ENCODE measurements at places on chromosomes 6 and 20.

DNA sequence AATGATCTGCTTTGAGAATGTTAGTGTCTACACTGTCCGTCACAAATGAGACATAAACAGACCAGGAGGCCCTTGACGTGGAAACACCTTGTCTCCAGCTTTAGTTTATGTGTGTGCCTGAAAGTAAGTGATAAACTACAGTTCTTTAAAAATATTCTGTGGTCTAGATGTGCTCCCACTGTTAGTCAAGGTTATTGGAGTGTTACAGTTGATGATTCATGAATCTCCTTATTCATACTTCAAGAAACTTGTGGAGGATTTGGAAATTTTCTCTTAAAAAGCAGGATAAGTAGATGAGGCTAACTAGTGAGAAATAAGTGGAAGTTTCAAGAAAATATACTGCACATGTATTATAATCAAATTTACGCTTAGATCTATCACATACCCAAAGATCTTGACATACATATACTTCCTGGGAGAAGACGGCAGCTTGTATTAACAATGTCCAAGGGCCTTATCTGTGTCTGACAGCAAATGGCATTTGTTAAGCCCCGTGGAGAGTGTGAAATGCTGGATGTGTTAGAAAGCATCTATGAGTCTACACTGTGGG, 90.5 kb upstream of the MBOAT1 start:
- DNase-seq, result no peak

GRCh38 chr20:36875702-36876472, at the start of gene TLDC2:
Gene TLDC2, plus strand, starts transcription at chr20:36876138. Its CDS starts 37 bp downstream, at chr20:36876175.
- DNase-seq, result no peak

DNA sequence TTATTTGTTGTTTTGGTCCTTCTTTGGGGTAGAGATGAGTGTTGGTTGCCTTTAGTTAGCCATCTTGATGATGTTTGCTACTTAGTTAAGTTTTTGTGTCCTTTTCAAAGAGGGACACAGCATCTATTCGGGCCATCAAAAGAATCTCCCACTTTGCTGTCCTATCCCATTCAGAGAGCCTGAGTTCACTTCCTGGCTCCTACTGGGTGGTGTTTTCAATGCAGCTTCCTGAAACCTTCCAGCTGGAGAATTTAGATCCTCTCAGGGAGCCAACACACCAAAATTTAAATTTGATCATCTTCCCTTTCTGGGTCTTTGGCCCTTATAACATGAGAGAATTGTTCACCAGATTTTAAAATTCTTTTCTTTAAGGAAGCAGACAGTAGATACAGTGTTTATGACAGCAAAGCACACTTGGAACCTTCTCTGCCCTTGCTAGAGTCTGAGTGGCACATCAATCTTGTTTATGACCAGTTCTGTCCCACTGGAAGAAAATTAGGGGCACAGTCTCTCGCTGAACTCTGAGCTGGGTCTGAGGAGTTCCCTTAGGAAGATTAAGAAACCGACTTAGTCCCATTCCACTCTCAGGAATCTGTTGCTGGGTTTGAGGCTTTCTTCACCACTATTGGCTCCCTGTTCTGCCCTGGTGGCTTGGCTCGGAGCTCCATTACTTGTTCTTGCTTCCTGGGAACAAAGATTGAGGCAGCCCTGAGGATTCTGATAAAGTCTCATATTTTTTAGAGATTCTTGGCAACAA, 115.5 kb downstream of the CCDC170 start:
- no peak for DNase-seq

DNA sequence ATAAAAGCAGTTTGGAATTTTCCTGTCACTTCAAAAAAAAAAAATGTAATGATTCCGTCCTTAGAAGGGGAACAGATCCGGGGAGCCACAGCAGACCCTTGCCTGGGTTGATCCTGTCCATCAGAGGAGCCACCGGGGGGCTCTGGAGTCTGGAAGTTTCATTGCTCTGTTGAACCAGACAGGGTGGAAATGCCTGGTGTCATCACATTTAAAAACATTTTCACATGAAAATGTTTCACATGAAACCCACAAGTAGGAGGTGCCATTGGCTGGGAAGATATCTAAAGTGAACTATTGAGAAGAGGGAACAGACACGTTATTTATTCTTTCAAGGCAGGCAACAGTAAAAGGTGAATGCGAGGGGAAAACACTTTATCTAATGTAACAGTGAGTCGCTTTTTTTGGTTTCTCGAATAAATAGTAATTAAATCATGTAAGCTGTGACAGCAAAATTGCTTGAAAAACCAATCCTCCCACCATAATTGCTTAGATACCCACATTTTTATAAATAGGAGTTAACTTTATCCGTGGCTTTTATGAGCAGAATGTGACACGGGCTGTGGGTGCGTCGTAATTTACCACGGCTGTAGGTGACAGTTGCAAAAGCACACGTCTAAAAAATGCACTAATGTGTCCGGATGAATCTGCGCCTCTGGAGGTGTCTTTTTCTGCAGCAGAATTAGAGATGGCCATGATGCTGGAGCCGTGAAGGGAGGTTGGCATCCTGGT, 323.4 kb downstream of the TAF4 start:
- DNase-seq, result no peak

GRCh38 chr20:16113736-16114135, 459.5 kb downstream of the KIF16B start:
- no peak for DNase-seq

DNA sequence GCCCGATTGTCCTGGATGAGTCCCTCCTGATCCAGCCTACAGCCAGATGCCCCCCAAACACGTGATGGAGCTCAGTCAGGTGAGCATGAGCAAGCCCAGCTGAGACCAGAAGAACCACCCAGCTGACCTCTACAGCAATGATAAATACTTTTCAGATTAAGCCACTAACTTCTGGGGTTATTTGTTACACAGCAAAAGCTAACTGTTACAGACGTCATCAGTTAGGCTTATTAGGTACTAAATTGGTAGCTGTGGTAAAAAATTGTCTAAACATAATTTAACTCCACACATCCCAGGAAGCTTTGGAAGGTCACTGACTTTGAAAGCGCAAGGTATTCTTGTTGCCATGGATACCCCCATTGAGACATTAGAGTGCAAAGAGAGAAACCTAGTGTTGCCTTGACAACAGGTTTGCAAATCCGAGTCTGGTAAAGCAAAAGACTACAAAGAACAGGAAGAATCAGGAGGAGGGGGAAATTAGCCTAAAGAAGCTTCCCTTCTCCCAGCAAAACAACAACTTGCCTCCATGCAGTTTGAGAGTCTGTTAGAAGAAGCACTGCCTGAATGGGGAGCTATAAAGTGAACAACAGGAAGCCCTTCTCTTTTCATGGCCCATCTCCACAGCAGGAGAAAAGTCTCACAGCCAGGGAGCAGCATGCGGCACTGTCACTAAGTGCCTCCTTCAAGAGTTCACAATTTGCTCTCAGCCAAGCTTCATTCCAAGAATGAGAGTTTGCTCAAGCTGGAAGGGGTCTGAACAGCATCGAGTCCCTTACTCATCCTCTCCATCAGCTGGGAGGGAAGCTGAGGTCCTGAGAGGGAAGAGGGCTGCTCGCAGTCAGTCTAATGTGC, 41.7 kb upstream of the ZNF831 start:
- no peak for DNase-seq

GRCh38 chr6:38476141-38476540, 163.6 kb downstream of the BTBD9 start:
- DNase-seq, result no peak

GRCh38 chr6:109441069-109441816, 719 bp downstream of the SMPD2 start:
- DNase-seq, result no peak

- DNase-seq, result no peak
Observed at GRCh38 chr20:33725607-33726264, 5.6 kb upstream of the PXMP4 start.

DNA sequence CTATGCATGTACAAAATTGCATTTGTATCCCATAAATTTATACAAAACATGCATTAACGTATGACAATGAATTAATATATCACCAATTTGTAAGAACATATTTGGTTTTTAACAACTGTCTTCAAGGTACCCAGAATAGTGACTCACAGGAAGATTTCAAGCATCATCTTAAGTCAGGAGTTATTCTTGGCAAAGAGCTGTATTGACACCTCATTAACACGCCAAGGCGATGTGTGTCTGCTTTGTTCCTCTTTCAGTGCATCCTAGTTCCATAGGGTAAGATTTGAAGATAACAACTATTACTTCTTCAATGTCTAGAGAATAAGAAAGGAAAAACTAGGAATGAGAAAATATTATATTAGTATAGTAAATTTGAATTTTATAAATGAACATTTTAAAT, 35.8 kb upstream of the TPD52L1 start:
- DNase-seq, result no peak

DNA sequence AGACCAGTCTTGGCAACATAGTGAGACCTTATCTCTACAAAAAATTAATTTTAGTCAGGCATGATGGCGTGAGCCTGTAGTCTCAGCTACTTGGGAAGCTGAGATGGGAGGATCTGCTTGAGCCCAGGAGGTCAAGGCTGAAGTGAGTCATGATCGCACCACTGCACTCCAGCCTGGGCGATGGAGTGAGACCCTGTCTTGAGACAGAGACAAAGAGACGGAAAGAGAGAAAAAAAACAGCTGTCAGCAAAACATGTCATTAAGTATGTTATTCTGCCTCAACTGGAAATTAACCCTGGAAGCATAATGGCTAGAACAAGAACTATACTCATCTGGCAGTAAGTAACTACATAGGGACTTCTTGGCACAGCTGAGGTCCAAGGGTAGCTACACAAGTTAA, 7.2 kb downstream of the MMS22L start:
- no peak for DNase-seq

DNA sequence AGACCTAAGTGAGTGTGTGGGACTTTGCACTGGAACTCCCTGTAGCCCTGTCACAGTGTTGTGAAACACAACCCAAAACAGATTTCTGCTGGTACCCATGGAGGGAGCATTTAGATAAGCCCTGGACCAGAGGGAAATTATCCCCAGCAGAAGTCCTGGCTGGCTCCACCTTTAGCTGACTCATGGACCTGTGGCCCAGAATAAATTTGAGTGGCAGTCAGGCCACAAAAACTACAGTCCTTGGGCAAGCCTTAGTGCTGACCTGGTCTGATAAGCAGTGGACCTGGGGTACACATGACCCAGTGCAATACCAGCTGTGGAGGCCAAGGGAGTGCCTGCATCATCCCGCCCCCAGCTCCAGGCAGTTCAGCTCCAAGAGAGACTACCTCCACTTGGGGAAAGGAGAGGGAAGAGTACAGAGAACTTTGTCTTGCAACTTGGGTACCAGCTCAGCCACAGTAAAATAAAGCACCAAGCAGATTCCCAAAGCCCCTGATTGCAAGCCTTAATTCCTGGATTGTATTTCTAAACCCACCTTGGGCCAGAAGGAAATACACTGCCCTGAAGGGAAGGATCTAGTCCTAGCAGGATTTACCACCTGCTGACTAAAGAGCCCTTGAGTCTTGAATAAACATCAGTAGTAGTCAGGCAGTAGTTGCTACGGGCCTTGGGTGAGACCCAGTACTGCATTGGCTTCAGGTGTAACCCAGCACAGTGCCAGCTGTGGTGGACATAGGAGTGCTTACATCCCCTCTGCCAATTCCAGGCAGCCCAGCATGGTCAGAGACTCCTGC, 140.4 kb upstream of the COL21A1 start:
- DNase-seq, result no peak

GRCh38 chr6:137973201-137973600, 106.1 kb downstream of the TNFAIP3 start:
- DNase-seq, result no peak

- no peak for DNase-seq
Observed at GRCh38 chr6:105753620-105754211, 332.4 kb upstream of the PRDM1 start.

DNA sequence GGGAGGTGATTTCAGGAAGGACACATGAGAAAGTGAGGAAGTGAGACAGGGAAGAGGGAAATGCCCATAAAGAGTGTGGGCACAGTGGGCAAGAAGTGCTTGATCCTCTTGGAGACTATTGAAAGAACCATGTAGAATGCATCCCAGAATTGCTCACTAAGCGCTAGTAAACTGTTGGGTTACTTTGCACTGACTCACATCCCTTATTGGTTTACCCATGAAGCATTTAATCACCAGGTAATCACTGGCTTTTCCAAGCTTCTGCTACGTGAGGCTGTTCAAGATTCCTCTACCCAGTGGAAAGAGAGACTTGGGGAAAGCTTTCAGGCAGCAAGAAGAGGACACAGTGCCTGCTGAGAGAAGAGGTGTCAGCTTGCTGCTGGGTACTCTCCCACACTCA, 410.0 kb upstream of the JAG1 start:
- no peak for DNase-seq

DNA sequence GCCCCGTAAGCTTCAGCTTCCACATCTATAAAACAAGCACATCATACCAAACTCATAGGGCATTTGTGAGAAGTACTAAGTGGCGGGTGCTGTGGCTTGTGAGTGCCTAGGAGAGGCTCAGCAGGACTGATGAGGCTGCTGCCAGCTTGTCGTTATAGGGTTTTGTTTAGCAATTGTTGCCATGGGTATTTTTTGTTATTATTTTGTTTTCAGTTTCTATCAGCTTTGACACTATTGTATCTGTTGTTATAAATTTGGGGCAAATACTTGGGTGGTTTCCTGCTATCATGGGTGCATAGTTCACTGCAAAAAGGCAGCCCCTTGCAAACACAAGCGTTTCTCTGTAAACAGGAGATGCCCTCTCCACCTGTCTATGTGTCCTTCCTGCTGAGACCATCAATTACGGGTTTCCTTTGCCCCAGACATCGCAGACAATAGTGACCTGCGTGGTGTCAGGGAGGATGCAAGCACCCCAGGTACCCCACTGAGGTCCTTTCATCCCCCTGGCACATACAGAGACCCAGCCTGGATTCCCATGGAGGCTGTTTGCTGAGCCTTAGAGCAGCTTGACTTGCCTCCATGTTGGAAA, 3.1 kb upstream of the CCDC167 start:
- DNase-seq, result no peak

DNA sequence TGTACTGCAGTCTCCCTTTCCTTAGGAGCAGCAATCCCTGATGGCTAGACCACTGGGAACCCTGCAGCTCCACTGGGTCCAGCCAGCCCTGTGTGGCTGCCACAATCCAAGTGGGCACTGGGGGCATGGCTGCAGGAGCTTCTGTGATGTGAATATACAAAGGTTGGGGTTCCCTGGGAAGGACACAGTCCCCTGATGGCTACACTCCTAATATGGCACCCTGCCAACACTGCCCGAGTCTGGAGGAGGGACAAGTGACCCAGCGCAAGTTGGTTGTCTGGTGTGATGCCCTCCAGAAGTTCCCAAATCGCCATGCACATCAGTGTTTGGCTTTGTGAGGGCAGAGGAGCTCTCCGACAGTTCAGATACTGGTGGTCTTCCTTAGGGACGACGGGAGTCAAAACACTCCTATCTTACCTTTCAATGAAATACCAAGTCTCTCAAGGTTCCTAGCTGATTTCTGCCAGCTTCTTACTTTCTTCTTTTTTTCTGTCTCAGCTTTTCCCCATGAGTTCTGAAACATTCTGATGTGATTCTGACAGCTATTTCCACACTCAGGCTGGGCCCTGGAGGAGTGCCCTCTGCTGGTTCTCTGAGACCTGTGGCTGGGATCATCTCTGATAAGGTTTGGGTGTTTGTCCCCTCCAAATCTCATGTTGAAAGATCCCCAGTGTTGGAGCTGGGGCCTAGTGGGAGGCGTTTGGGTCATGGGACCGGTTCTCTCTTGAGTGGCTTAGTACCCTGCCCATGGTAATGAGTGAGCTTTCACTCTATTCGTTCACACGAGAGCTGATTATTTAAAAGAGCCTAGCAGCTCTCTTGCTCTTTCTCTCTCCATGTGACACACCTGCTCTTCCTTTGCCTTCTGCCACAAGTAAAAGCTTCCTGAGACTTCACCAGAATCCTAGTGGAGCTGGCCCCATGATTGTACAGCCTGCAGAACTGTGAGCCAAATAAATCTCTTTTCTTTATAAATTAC, 15.5 kb upstream of the ZFP57 start:
- no peak for DNase-seq

GRCh38 chr6:15659181-15659580, 3.6 kb downstream of the DTNBP1 start:
- DNase-seq, result no peak

All from GM04504 (cell line).